ENCODE measurements at places on chromosomes 1 and 21.

GRCh38 chr1:107110326-107110725 is 30.5 kb upstream of the NTNG1 start:
- no peak for DNase-seq

- no peak for DNase-seq
These were observed 34.9 kb downstream of the UBASH3A start for GRCh38 chr21:42438316-42439205.

GRCh38 chr1:44926311-44926781 is 60.0 kb downstream of the EIF2B3 start:
- DNase-seq: no peak

DNA sequence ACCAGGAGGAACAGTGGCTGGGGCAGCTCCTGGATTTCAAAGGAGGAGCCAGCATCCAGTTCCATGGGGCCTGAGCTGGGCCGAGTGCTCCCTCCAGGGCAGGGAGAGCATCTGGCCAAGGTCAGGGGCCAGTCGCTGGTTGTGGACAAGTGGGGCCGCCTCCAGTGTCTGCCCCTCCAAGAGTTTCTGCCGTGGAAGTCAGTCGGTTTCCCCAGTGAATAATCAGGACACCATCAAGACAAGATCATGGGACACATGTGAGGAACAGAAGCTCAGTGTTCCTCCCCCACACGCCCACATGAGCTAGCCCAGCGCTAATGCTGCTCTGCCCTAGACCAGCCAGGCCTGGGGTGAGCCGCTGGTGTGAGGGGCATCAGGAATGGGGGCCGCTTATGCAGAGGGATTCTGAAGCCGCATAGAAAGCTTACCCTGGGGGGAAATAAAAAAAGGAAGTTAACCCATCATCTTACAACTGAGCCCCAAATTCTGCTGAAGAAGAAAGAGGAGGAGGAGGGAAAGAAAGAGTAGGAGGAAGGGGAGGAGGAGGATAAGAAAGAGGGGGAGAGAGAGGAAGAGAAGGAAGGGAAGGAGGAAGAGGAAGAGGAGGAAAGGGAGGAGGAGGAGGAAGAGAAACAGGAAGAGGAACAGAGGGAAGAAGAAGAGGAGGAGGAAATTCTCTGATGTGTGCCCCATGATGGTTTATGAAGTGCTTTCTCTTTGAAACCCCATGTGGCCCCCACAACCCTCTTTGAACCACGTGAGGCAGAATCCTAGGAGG is 198.4 kb downstream of the MATN1 start:
- DNase-seq: no peak

GRCh38 chr21:42563261-42563660 is 49.6 kb downstream of the SLC37A1 start:
- DNase-seq: no peak

GRCh38 chr21:41966872-41967621 is 13.2 kb upstream of the C2CD2 start:
- DNase-seq: no peak

GRCh38 chr1:151540021-151540981 is at the start of gene TUFT1:
Gene TUFT1 (plus strand): TSS chr1:151540309. CDS start chr1:151540367, 58 bp downstream.
- DNase-seq: peak; percentile 89

DNA sequence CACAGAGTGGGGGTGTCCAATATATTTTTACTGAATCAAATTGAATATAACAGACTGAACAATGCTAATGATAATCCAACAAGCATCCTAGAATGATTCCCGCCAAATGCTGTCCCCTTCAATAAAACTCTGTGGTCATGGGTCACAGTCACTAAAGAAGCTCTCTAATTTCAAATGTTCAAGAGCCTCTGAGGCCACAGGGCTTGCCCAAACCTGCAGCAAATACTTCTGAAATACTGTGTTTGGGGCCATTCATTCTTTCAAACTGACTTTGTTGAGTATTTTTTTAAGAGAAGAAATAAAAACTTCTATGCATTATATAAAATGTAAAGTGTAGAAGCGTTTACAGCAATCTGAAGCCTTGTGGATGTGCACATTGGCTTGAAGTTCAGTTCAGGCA is 7.6 kb upstream of the BEND5 start:
- no peak for DNase-seq

DNA sequence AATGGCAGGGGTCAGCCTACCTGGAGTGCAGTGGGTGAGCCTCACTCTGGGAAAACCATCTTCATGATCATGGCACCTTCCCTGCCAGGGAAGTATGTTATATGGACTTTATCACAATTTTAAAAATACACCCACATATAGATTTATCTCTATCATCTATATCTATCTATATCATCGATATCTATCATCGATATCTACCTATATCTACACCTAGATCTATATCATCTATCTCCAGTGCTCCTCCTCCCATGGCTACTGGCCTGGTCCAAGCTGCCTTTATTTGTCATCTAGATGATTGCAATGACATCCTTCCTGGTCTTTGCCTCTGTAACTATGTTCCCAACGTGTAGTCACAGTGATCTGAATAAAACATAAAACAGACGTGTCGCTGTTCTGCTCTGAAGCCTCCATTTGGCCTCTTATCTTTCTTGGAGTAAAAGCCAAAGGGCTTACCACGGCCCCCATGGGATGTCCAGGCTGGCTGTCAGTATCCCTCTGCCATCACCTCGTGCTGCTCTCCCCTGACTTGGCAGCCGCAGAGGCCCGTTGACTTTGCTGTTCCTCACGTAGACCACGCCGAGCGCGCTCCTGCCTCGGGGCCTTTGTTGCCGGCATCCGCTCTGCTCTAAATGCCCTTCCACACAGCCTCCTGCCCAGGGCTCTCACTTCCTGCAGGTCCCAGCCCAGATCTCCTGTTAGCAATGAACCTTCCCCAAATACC is 20.6 kb upstream of the KIF26B start:
- DNase-seq: no peak

- DNase-seq: no peak
These were observed 281.0 kb upstream of the RUNX1 start for GRCh38 chr21:35329940-35330660.

DNA sequence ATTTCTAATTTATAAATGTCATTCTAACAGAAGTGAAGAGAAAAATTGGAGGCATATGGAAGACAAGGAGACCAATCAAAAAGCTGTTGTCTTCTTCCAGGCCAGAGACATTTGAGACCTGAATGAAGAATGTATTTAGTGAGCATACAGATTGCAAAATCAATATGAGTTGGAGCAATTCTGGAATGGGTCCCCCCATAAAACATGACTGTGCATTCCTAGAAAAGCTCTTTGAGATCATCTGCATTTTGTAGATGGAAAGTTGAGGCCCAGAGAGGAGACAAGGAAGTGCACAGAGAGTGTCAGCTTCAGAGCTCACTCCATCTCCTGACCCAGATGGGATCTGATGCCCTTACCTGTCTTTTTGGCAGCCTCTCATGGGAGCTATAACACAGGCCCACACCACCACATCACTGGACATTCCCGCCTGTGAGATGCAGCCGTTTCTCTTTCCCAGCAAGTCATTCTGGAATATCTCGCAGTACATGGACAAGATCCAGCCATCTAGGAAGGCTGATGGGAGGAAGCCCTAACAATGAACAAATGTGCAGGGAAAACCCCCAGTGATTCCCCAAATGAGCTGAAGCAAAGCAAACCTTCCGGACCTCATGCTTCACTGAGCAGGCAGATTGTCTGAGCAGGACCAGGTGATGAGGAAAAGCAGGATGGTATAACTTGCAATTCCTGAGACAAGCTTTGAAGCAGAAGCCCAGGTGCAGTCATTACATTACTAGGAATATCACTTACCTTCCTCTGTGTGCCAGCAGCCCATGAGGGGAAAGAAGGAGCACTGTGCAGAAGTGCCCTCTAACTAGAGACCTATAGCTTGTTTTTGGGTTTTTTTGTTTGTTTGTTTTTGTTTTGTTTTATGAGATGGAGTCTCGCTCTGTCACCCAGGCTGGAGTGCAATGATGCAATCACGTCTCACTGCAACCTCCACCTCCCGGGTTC is 445.6 kb downstream of the PLPP3 start:
- DNase-seq: no peak

DNA sequence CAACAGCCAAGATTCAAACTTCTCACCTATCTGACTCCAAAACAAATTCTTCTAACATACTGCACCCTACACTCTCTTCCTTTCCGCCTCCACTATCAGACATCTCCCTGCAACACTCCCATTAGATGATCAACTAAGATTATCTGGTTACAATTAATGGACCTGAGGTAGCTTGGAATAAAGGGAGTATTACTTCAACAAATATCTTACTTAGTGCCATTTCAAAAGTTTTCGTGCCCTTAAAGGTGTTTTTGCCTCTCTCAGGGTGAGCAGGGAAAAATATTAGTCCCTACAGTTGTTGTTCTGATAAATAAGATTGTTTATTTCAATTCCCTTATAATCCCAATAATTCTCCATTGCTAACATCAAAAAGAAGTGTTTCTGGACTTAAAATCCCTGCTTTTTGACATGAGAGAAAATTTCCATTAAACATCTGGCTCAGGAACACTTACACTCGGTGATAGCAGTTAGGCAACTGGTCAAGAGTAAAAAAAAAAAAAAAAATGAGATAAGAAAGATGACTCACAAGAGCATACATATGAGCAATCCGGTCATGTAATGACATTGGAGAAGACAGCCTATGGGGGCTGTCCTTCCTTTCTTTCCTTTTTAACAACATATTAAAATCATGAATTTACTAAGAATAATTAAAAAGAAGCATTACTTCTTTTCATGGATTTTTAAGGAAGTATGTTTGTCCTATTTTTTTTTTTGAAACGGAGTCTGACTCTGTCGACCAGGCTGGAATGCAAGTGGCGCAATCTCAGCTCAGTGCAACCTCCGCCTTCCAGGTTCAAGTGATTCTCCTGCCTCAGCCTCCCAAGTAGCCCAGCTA is 7.6 kb downstream of the RSBN1 start:
- no peak for DNase-seq

DNA sequence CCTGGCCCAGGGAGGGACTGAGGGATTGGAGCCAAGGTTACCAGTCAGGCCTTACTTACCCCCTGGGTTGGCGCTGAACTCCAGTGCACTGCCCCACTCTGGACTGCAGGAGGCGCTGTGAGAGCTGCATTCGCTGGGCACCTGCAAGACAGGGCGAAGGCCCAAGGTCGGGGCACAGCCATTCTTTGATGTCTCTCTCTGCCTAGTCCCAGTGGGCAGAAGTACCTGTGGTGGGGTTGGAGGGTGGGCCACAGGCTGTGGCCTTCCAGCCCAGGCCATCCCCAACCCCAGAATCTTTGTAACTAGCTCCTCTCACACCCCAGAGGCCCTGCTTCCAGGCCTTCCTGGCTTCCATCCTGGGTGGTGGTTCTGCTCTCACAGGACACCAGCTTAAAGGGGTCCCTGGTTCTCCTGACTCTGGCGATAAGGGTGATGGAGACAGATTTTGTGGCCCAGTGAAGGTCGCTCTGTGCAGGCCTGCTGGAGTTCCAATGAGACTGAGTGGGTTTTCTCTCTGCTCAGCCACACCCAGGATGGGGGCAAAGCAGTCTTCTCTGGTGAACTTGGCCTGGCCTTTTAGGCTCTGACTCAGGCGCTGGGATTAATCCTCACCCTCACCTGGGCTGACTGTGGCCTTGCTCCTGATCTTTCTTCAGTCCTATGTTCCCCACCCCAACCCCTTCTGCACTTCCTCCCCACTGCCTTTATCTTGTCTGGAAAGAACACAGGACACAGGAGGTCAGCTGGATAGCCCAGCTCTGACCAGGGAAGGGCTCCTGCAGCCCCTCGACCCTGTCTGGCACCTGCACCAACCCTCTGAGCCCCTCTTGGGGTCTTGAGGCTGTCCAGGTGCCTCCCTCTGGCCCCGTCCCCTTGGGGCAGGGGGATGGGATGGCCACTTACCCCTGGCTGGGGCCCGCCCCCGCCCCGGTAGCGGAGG is 954 bp downstream of the MYOG start:
- no peak for DNase-seq

DNA sequence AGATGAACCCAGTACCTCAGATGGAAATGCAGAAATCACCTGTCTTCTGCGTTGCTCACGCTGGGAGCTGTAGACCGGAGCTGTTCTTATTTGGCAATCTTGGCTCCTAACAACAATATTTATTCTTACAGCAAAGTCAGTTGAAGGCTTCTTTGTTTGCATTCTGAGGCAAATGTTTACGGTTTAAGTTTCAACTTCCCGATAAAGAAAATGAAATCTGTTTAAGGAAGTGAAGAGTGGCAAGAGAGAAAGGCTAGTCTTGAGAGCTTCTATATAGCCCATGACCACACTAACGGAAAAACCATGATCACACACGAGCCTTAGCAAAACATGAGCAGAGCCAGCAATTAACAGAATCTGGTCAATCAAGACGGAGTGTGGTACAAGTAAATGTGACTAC is 122.6 kb upstream of the ZNHIT6 start:
- DNase-seq: no peak

DNA sequence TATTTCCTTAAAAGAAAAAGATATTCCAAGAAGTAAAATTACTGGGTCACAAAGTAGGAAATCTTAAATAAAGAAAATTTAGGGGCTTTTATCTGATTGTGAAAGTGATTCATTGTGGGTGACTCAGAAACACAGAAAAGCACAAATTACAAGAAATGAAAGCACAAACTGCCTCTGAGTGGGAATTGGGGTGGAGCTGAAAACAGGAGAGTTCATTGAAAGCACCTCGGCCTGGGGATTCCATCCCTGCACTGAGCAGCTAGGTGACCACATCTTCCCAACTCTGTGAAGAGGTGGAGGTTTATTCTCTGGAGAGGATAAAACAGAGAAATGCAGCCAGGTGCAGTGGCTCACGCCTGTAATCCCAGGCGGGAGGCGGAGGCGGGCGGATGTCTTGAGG is 7.4 kb downstream of the GJA4 start:
- DNase-seq: no peak

- no peak for DNase-seq
These were observed 309.7 kb upstream of the LYPLAL1 start for GRCh38 chr1:218863987-218864386.

- no peak for DNase-seq
These were observed 3.2 kb upstream of the CCNL2 start for GRCh38 chr1:1402072-1402900.

- no peak for DNase-seq
These were observed 15.7 kb downstream of the LSS start for GRCh38 chr21:46212721-46213484.

DNA sequence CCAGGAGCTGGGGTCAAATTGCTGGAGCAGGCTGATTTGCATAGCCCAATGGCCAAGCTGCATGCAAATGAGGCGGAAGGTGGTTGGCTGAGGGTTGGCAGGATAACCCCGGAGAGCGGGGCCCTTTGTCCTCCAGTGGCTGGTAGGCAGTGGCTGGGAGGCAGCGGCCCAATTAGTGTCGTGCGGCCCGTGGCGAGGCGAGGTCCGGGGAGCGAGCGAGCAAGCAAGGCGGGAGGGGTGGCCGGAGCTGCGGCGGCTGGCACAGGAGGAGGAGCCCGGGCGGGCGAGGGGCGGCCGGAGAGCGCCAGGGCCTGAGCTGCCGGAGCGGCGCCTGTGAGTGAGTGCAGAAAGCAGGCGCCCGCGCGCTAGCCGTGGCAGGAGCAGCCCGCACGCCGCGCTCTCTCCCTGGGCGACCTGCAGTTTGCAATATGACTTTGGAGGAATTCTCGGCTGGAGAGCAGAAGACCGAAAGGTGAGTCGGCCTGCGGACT is at the start of gene GADD45A:
Gene GADD45A (plus strand): TSS at position 135 of the 491 bp plus-strand sequence. CDS start 294 bp downstream, at position 429.
- peak; percentile 96 for DNase-seq

GRCh38 chr1:85438353-85438752 is 26.6 kb downstream of the DDAH1 start:
- no peak for DNase-seq

GRCh38 chr1:23198373-23198772 is 18.9 kb downstream of the HTR1D start:
- DNase-seq: no peak
